ENCODE measurements at places on chromosomes 13 and 19. TPM values are rescaled to one million over a fixed set of nuclear protein-coding genes. Genes with fewer than 3 reads are reported as not detected.

Gene SIGLEC10
- 13.3 TPM for total RNA-seq

Gene PSG7
- not detected for total RNA-seq

Gene MED25
- 53.9 TPM for total RNA-seq

Gene LAIR1
- total RNA-seq: 44.4 TPM

Gene FIZ1
- total RNA-seq: 14.6 TPM

Gene CLN5
- total RNA-seq: 15.0 TPM

Gene SMIM44
- total RNA-seq: not detected

Gene ALOX5AP
- 48.5 TPM for total RNA-seq

Gene CYP4F2
- total RNA-seq: 1.1 TPM

Gene EEF1AKMT1
- 8.1 TPM for total RNA-seq

Gene UBL3
- total RNA-seq: 13.7 TPM

Gene CD79A
- total RNA-seq: 368 TPM

Gene HS6ST3
- not detected for total RNA-seq

Gene CGB1
- total RNA-seq: not detected

Gene ZNF844
- 1.4 TPM for total RNA-seq

Gene METTL21C
- total RNA-seq: not detected

Gene FUZ
- 10.4 TPM for total RNA-seq

Gene NLRP11
- not detected for total RNA-seq

Gene HCST
- 28.6 TPM for total RNA-seq

Gene CGB3
- total RNA-seq: not detected

Gene HTR2A
- not detected for total RNA-seq

Gene BRCA2
- 24.1 TPM for total RNA-seq

Gene RYR1
- total RNA-seq: 0.88 TPM

Gene LATS2
- total RNA-seq: 7.8 TPM

Gene STOML3
- total RNA-seq: not detected

Gene SRRM5
- 0.08 TPM for total RNA-seq

Gene ZNF45
- total RNA-seq: 15.6 TPM

Gene PABPC3
- total RNA-seq: 0.28 TPM

Gene ZNF285
- 0.19 TPM for total RNA-seq

Gene IL12RB1
- 28.1 TPM for total RNA-seq

Gene ZNF223
- not detected for total RNA-seq

Gene CADM4
- total RNA-seq: 0.11 TPM

Gene MPV17L2
- total RNA-seq: 19.9 TPM

Gene SULT2A1
- total RNA-seq: 0.16 TPM

Gene HRC
- total RNA-seq: not detected

Gene PSG11
- total RNA-seq: not detected

Gene TMEM150B
- total RNA-seq: not detected

Gene ADAT3
- 11.8 TPM for total RNA-seq

Gene HNRNPA1L2
- 6.9 TPM for total RNA-seq

Gene TSHZ3
- 0.11 TPM for total RNA-seq

Gene MAMSTR
- 0.32 TPM for total RNA-seq
